ENCODE measurements at places on chromosomes 2 and 18.
A peak's percentile ranks its signal among the peaks of the same experiment; 100 is the strongest.

DNA sequence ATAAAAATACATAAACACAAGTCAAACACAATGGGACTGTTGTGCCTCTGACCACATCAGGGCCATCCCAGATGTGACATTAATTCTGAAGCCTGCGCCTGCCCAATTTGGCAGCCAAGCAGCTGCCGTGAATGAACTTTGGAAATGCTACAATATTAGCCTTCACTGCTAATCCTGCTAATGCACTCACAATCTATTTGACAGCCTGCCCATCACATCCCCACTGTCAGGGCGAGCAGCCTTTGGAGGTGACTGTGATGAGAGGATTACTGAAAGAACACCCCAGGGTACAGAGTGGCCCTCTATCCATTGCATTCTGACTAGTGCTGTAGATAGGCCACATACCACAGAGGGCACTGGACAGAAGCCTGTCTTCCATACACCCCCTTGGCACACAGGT, 21.6 kb downstream of the OSR1 start:
- DNase-seq: no peak

GRCh38 chr2:70747284-70747683, 20.7 kb downstream of the ADD2 start:
- DNase-seq: no peak

GRCh38 chr2:11589316-11589940, 55.6 kb downstream of the GREB1 start:
- DNase-seq: no peak

GRCh38 chr2:173023718-173024117, 51.9 kb upstream of the MAP3K20 start:
- no peak for DNase-seq

DNA sequence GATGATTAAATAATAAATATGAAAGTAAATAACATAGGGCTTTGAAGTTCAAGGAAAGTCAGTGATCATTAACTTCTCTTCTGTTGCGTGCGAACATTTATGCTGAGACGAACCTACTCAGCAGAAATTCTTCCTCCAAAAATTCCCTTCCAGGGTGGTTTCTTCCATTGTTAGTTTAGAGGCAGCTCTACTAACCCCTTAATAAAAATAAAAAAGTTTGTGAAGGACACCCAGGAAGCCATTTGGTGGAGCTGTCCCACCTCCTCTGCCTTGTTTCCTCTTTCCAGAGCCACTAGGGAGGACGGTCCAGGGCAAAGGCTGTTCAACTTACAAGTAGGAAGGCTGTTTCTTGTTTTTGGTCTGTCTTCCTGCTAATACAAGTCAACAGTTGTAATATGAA, 2.1 kb upstream of the SMAD2 start:
- DNase-seq: peak; percentile 91

DNA sequence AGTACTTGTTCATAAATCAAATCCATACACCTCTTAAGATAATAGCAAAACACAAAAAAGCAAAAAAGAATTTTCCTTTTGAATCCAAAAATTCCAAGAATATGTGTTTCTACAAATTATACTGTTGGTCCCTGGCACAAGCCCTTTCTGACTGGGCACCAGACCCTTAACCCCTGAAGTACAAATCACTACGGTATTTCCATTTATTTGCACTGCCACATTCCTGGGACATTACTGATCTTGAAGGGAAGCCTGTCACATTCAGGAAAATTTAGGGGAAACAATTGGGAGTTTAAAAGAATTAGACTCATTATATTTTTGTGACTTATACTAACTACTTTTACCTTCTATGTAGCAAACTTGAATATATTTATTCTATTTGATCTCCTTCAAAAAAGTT, 98.8 kb downstream of the ZNF521 start:
- no peak for DNase-seq

DNA sequence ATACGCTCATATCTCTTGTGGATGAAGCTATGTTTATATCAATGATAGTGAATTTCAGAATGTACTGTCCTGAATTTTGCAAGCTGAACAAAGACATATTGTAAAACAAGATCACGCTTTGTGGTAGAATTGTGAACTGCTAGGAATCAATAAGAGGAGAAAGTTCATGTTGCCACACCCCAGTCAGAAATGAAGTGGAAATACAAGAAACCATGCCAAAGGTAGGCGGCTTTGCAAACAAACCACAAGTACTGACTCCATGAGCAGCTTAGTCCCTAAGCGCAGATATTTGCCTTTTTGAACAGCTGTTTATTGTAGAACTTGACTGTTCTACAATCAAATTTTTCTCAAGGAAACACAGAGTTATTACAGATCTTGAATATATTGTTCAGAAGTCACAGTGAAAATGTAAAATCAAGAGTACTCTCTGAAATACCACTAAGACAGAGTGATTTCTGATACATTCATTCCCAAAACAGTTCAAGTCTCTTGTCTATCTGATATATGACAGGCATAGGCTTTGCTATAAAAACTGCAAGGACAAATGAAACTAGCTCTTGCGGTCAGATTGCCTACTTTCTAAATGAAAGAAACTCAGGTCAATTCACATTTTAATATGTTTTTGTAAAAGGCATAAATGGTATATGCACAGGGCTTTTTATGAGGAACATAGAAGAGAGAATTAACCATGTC, 120.9 kb upstream of the CDH19 start:
- no peak for DNase-seq

DNA sequence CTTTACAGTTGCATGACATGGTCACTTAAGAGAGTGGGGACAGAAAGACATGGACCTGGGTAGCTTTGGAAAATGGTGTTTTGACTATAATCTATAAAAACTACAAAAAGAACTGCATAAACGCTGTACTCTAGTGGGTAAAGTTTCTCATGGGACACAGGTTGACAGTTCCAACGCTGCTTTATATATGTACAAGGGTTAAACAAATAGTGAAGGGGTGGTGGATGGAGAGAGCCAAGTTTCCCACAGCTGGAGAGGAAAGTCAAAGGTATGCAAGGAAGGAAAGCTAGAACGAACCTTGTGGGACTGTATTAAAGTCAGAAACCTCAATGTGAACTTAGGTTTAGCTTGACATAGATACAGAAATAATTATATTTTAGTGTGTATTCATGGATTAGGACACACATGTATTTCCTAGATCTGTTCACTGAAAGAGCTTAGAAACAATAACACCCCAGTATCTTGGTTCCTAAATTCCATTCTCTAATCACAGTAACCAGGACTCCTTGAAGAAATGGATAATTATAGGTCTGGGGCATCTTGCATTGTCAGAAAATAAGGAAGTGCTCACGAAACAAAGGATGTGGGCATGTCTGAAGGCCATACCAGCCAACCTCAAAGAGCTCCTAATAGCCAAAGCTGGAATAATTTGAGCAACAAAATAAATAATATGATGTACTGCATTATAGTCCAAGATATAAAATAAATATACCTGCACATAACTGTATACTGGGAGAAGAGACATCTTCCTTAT, 28.8 kb downstream of the TANC1 start:
- no peak for DNase-seq

GRCh38 chr2:109233643-109234042, 104.6 kb downstream of the SH3RF3 start:
- no peak for DNase-seq

DNA sequence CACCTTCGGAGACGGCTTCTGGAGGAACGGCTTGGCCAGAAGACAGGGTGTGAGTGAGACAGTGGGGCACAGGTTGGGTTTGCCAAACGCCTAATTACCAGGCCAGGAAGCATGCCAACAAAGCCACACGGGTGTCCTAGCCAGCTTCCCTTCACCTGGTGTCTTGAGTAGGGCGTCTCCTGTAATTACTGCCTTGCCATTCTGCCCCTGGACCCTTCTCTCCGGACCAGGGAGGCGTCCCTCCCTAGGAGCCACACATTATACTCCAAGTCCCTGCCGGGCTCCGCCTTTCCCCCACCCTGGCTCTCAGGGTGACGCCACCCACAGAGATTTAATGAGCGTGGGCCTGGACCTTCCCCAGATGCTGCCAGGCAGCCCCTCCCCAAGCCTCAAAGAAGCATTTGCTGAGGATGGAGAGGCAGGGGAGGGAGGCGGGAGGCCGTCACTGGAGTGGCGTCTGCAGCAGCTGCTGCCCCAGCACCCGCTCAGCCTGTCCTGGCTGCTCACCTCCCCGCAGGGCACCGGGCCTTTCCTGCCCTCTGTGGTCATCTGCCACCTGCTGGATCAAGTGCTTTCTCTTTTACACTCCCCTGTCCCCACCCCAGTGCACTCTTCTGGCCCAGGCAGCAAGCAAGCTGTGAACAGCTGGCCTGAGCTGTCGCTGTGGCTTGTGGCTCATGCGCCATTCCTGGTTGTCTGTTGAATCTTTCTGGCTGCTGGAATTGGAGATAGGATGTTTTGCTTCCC, 20.7 kb downstream of the FOSL2 start:
- DNase-seq: no peak

DNA sequence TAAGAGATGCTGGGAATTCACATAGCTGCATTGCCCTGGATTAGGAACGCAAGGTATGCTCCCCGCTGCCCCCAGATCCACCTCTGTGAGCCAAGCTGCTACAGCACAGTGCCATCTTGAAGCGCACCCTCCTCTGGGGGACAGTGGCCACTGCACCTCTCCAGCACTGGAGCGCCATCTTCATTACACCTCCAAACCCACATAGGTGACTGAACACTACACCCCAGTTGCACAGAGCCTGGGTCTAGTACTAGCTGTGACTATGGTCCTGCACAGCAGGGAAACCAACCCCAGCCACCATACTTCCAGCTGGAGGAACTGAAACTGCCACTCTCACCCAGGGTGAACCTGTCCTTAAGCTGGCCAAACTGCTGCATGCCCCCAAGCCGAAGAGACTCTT, 84.6 kb downstream of the TMEM237 start:
- DNase-seq: no peak

DNA sequence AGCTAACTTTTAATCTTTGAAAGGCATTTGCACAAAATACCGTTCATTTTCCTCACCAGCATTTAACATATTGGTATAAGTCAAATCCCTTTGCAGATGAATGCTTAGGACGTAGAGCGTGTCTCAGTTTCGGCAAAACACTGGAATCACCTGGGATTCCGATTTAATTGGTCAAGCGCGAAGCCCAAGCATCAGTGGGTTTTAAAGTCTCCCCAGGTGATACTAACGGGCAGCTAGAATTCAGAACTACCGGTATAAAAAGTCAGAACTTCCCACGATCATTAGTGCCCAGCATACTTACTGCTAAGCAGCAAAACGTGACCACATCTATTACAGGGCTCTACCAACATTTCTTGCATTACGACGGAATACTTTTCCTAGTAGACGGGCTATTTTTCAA, 24.6 kb downstream of the ALPK2 start:
- DNase-seq: no peak

- DNase-seq: no peak
These were observed 673 bp downstream of the CENPO start for GRCh38 chr2:24793761-24794435.

GRCh38 chr18:48715711-48716361, 177.0 kb downstream of the CTIF start:
- peak; percentile 22 for DNase-seq

DNA sequence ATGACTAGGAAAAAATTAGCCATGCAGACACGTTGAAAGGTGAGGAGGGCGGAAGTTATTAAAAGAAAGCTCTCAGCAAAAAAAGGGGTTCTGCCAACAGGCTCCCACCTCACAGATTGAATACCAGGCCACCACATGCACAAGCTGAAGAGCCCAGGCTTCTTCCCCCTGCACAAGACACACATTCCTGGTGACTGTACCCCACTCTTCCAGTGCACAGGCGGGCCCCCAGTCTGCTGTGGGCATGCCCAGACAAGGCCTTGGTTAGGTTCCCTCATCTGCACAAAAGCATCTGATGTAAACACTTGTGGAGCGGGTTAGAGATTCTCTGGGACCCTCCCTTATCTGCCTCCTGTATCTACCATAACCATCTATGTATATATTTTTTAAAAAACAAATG, 81.7 kb downstream of the AGPS start:
- no peak for DNase-seq

- DNase-seq: no peak
These were observed 87.5 kb downstream of the AAK1 start for GRCh38 chr2:69556008-69556407.

DNA sequence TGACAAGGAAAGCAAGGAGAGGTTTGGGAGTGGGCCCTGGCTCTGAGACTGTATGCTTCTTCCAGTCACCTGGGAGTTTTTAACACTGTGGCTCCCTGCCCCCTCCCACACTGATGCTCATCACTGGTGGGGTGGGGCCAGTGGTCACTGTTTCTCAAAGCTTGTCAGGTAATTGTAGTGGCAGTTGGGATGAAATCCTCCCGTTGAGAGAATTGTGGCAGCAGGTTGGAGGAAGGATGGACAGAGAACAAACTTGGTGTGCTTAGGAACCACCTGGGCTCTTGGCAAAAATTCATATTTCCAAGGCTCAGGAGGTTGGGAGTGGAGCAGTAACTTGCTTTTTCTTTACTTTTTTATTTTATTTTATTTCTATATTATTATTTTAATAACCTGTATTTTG, 25.1 kb downstream of the DGKD start:
- no peak for DNase-seq

GRCh38 chr2:212975333-212975732, 176.1 kb downstream of the IKZF2 start:
- peak; percentile 37 for DNase-seq

- no peak for DNase-seq
These were observed 10.7 kb downstream of the BAZ2B start for GRCh38 chr2:159605441-159606178.

GRCh38 chr2:23824777-23825212, 102.1 kb downstream of the ATAD2B start:
- DNase-seq: no peak

GRCh38 chr18:45553723-45554388, 61.4 kb upstream of the SLC14A2 start:
- DNase-seq: no peak

DNA sequence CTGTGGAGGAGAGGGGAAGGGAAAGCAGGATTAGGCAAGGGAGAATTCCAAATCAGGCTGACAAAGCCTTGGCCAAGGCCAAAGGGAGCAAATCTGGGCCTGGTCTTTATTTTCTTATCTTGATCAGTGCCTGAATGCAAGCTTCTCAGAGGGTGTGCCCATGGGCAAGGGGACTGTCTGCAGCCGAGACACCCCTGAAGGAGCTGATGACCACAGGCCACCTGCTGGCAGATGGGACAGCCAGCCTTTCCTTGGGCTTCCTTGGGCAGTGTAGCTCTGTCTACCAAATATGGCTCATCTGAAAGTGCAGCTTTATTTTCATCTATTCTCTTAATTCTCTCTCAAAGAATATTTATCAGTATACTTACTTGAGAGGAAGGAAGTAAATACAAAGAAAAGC, 117.0 kb downstream of the PKP4 start:
- no peak for DNase-seq

DNA sequence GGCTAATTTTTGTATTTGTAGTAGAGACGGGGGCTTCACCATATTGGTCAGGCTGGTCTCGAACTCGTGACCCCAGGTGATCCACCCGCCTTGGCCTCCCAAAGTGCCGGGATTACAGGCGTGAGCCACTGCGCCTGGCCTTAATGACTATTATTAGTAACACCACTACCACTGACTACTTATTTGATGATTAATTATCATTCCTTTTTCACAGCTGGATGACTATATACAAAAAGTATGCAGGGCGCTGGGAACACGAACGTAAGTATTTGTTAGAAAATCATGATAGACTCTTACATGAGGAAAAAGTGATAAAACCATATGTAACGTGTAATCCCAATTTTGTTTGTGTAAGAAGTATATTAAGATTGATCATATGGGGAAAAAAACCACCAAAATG, 21.6 kb downstream of the DARS1 start:
- DNase-seq: no peak

Measured in GF-D8 (cell line).